ENCODE measurements at places on chromosomes 3 and 15.

DNA sequence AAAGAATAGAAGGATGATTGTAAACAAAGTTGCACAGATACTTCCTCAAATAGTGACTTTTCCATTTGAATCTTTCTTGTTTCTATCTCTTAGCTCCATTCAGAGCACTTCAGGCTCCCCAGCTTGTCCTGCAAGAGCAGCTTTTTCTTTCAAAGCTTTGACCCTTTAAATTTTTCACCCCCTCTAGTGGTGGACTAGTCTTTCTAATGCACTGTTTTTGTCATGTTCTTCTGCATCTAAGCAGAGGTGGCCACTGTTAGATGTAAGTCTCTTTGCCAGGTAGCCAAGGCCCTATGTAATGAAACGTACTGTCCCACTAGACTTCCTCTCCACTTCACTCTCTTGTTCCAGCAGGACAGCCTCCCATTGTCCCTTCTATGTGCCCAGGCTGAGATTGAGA, 74.0 kb upstream of the MANF start:
- DNase-seq, result no peak

DNA sequence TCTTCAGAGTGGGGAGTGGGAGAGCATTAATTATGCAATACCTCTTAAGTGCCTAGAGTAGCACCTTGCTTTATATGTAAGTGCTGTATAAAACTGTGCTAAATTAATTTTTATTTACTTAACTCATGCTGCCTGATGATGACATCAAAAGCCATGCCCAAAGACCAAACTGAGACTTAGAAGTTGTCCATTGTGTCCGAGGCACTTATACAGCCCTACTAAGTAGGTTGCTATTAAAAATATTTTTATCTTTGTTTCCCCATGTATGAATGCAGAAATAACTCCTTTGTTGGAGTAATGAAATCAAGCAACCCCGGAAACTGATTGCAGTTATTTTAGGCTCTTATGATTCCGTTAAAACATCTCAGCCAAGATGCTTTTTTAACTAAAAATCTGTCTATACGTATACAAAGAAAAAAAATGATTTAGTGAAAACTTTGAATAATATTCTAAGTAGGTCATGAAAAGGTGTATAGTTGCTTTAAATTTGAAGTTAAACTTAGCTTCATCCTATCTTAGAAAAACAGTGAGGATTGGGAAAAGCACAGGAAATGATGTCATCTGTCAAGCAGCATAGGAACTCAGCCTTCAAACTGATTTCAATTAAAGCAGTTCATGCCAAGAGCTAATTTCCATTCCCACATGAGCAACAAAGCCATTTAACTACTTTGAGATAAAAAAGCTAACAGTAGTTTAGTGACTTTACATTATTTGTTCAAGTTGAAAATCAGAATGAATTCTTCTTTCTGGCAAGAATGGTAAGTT, 43.0 kb downstream of the FBN1 start:
- no peak for DNase-seq

DNA sequence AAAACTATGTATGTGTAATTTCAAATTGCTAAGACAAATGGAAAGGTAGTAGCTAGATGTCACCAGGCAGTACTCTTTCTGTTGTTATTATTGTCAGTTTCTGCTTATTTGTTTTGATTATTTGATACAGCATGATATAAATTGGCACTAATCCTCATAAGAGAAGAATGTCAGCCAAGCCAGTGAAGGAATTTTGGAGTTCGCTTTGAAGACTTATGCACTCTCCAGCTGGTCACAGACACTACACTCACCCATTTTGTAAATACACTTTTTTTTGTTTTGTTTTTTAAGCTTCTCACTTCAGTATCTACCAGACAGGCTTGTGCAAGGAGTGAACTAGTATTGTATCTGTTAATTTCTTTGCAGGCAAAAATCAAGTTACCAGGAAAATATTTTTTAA, 180.2 kb upstream of the TTC14 start:
- no peak for DNase-seq

DNA sequence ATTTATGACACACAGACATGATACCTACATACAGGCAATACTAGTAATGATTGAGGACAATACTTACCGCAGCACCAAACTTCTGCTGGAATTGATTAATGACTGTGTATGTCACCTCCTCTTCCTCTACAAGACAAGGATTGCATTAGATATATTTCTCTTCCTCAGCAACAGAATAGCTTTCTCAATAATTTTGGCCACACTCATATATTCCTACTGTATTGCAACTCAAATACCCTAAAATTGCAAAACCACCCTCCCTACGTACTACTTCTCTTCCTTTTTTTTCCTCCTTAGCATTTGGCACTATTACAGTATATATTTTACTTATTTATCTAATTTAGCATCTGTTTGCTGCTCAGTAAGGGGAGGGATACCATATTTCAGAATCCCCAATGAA, 14.8 kb downstream of the EXD1 start:
- DNase-seq, result no peak

DNA sequence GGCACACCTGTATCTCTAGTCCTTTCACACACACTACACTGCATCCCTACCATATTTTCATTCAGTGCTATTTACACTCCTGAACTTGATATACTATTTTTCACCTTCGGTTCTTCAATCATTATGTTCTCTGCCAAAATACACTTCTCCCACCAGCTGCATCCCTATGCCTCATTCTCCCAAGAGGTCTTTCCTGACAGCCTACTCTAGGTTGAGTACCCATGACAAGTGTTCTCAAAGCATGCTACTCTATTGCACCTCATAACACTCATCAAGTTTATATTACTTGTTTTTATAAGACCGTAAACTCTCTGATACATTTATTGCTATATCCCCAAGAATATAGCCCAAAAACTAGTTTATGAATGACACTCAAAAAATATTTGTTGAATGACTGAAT, 549.5 kb downstream of the PYDC2 start:
- DNase-seq, result no peak

All from stimulated activated CD4-positive, alpha-beta T cell treated with anti-CD3 and anti-CD28 coated beads, Interleukin-1b, Interleukin-23, amount 100 ng/mL, for 1 hour (primary cell).